NK-92 treated with Interleukin-12 subunit alpha and Interleukin-12 subunit beta, amount 100 ng/mL, for 24 hours (cell line): ENCODE measurements at places on chromosomes 3 and 15.

- DNase-seq = no peak
Observed at GRCh38 chr3:101879102-101879501, 29.8 kb downstream of the NFKBIZ start.

DNA sequence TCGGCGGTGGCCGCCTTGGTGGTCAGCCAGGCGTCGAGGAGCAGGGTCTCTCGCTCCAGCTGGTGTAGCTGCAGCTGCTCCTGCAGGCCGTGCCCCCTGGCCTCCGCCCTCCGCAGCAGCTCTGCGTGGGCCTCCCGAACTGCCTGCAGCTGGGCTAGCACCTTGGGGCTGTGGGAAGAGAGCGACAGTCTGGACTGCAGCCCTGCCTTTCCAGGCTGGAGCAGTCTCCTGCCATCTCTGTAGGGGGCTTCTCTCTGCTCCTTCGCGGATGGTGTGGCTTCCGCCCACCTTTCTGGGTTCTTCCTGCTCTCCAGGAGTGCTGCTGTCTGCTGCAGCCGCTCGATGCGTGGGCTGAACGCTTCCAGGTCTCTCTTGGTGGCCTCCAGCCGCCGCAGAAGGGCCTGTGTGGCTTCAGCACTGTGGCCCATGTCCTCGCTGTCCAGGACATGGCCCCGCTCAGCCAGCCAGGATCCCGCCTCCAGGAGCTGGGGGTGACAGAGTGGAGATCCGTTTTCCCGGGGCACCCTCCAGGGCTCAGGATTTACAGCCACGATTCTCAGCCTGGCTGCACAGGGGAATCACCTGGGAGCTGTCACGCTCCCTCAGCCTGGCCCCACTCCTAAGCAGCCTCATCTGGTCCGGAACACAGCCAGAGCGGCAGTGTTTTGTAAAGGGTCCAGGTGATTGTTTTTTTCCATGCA, 16.8 kb downstream of the PLA2G4B start:
- DNase-seq = no peak

- DNase-seq = no peak
Observed at GRCh38 chr15:56839099-56839498, 79.3 kb upstream of the TCF12 start.

DNA sequence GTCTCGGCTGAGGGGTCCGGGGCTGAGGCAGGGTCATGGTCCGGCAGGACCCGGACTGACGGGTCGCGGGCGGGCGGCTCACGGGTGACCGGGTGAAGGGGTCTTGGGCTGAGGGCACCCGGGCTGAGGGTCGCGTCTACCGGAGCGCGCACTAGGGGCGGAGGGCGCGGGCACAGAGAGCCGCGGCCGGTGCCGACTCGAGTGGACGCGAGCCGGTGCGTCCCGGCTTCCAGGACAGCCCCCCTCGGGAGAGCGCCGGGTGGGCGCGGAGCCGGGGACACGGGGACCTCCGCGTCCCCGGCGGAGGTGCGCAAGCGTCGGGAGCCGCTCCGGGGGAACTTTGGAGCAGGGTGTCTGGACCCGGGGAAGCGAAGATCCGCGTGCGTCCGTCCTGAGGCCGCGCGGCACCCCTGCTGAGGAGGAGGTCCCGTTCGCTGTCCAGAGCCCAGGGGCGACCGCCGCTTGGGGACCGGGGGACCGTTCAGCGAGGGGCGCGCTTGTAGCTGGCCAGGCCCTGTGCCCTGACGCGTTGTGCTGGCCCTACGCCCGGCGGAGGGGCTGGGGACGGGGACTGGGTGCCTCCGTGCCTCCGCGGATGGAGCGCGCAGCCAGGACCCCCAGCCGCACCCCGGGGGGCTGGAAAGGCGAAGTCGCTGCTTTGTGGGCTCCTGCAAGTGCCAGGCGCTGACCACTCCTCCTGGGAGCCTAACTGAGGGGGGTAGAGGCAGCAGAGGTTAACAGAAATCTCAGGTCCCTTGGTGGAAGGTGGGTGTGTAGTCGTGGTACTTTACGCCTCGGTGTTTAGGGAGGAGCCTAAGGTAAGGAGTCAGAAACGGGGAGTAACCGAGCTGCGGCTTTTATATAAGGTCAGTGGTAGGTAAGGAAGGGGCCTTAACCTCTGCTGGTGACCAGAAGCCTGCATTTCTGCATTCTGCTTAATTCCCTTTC, at the start of gene PPARG:
Gene PPARG, plus strand, starts transcription at position 889 of the 948 bp plus-strand sequence. CDS start 90,642 bp downstream, outside the sequence.
- no peak for DNase-seq

DNA sequence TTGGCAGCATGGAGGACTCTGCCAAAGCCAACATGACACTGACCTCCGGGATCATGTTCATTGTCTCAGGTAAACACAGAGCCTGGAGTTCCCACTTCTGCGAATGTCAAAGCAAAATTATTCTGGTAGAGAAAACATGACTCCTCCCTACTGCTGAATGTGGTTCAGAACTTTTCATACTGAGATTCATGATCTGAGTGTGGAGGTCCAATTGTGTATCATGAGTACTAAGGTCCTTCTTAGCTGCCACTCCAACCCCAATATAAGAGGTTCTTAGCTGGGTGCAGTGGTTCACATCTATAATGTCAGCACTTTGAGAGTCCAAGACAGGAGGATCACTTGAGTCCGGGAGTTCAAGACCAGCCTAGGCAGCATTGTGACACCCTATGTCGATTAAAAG, 13.8 kb downstream of the CLDN18 start:
- no peak for DNase-seq

DNA sequence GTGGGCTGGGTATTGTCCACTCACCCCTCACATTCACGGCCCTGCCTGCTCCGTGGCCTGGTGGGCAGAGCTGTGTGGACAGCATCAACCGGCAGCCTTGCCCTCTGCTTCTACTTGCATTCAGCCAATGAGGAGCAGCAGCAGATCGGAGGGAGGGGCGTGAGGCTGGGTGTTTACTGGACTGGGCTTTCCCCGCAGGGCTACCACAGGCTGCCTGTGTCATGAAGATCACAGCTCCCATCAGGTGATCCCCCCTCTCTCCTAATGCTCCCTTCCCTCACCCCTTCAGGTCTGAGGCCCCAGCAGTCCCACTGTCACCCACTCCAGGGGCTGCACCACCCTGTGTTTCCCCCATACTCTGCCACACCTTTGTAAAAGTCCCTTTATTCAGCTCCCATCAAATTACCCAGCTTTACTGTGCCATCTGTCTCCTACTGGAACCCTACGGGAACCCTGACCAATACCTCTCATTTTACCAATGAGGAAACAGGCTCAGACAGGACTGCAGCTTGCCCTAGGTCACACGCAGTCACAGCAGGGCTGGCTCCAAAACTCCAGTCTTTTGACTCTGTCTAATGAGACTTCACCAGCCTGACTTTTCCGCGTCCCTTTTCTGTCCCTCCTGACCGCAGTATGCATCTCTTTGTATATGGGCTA, 81.1 kb downstream of the MEGF11 start:
- no peak for DNase-seq

DNA sequence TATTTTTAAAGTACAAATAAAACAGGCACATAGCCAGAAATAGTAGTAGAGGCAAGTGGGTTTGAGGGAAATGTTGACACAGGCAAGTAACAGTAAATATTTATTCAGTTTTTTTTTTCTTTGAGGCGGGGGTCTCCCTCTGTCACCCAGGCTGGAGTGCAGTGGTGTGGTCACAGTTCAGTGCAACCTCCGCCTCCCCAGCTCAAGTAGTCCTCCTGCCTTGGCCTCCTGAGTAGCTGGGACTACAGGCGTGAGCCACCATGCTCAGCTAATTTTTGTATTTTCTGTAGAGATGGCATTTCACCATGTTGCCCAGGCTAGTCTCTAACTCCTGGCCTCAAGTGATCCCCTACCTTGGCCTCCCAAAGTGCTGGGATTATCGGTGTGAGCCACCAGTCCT, 43.5 kb downstream of the PHLDB2 start:
- DNase-seq = no peak

DNA sequence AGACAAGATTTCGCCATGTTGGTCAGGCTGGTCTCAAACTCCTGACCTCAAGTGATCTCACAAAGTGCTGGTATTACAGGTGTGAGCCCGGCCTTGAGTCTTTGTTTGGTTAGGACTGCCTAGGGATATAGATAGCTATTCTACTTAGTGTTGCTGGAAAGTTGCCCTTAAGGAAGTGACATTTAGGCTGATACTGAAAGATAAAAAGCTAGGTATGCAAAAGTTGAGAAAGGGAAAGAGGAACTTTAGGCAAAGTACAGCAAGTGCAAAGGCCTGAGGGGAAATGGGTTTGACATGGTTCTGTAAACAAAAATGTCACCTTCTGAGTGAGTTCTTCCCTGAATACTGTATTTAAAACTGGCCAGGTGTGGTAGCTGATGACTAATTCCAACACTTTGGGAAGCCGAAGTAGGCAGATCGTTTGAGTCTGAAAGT, 111.5 kb downstream of the ZNF609 start:
- DNase-seq = no peak

GRCh38 chr3:125061170-125061569, 5.4 kb upstream of the HEG1 start:
- no peak for DNase-seq

DNA sequence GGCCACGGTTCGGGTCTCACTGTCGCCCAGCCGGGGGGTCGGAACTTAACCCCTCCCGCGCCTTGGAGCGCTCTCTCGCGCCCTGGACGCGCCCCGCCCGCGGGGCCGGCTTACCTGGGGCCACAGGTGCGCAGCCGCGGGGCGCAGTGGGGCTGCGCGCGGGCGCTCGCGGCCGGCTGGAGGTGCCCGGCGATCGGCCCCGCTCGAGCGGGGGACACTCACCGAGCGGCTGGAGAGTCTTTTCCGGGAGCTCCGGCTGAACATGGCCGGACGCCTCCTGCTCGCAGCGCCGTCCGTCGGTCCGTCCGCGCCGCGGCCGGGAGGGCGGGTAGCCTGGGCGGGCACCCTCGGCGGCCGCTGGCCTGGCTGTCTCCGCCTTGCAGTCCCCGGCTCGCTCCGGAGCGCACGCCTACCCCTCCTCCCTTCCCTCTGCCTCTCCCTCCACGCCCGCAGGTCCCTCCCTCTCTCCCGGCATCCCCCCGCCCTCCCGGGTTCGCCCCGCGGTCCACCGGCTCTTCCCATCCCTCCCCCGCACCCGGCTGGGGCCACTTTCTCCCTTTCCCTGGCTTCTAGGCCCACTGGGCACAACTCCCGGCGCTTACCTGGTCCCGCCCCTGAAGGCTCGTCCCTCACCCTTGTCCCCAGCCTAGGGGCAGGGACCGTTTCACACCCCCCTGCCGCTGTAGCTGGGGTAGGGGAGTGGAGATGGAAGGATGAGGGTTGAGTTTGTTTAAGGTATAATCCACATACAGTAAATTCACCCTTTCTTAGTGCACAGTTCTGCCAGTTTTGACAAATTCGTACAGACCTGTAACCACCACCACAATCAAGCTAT, 220.1 kb upstream of the PRICKLE2 start:
- DNase-seq = no peak

DNA sequence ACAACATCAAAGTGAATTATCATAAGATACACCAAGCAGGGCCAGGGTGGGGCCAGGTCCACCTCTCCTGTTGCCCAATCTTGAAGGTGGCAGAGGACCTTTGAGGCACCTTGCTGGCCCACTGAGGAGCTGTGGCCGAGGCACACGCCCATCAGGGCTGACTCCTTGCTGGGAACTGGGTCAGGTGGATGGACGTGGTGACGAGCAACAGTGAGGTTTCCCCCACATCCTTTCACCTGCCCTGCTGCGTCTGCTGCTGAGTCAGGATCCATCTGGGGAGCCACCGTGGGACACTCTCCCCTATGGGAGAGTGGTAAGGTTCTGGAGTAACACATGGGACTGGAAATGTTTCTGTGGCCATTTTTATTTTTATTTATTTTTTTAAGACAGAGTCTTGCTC, 17.3 kb upstream of the FURIN start:
- DNase-seq = no peak

- no peak for DNase-seq
Observed at GRCh38 chr3:159672728-159673688, 315.6 kb upstream of the IL12A start.

- no peak for DNase-seq
Observed at GRCh38 chr15:22808761-22809280, 22.4 kb downstream of the NIPA1 start.

DNA sequence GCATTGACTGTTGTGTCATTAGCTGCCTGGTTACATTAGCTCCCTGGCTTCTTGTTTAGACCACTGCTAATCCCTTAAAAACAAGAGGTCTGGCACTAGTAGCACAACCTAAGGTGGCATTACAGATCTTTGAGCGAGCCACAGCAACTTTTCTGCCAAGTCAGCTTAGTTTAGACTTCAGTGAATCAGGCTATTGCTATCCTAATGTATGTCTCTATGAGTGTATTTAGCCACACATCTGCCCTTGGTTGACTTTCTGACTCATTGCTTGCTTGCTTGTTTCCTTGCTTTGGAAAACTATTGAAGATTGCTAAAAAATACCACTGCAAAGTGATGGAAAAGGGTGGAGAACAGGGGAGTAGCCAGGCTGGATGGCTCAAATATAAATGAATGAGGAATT, 50.2 kb downstream of the CHP1 start:
- no peak for DNase-seq

- no peak for DNase-seq
Observed at GRCh38 chr15:58221591-58222241, 83.5 kb downstream of the AQP9 start.

DNA sequence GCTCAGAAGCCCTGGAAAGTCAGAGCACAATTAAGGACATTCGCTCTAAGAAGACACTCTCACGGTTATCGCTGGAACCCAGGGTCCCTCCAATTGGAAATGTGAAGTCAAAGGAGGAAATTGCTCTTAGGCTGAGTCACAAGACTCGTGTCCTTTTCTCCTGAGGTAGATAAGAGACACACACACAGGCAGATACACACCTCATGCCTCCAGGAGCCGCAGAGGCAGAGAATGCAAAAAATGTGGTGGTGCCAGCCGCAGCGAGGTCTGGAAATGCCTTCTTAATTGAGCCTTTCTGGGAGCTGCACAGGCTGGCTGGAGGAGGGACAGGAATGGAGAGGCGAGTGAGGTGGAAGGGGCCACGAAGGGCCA, 189.3 kb downstream of the OPA1 start:
- no peak for DNase-seq

DNA sequence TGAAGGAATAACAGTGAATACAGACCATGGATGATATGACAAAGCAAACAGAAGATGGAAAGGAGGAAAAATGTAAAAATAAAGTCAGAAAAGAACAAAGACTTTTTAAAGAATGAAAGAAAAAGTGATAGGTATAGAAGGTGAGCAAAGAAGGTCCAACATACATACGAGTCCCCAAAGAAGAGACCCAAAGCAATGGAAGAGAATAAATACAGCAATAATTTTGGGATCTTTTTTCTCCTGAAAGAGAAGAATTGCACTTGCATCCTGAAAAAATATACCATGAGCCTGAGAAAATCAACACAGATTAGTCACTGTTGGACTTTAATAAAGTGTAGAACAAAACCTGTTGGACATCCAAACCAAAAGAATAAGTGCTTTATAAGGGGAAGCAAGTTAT, 85.3 kb upstream of the SLC6A1 start:
- no peak for DNase-seq

DNA sequence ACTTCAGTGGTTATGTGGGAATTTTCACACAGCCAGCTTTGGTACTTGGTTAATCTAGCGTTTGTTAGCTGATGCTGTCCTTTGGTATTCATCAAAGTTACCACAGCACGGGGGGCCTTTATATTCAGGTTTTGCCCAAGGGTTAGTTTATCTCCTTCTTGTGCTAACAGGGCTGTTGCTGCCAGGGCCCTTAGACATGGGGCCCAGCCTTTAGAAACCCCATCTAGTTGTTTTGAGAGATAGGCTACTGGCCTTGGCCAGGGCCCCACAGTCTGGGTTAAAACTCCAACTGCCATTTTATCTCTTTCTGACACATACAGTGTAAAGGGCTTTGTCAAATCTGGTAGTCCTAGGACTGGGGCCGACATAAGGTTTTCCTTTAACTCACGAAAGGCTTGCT, 7.5 kb upstream of the DNAAF4 start:
- no peak for DNase-seq
